HFFc6 (cell line): ENCODE measurements at places on chromosomes 16 and 17. TPM values are rescaled to one million over a fixed set of nuclear protein-coding genes. Genes with fewer than 3 reads are reported as not detected.
A peak's percentile ranks its signal among the peaks of the same experiment; 100 is the strongest.

Gene FSCN2
- total RNA-seq: 0.71 to 1.1 TPM (median 1.1 TPM) in 3 replicates

Gene MAPT
- total RNA-seq: 0.28 and 0.52 TPM in 2 replicates

Gene CCL16
- total RNA-seq: not detected in 3 replicates

Gene SETD6
- total RNA-seq: 1.4 to 2.7 TPM (median 1.8 TPM) in 3 replicates

Gene SLX1A
- total RNA-seq: 15.0 to 27.1 TPM (median 20.4 TPM) in 3 replicates

Gene KIAA0753
- 16.0 to 16.9 TPM (median 16.1 TPM) in 3 replicates for total RNA-seq

DNA sequence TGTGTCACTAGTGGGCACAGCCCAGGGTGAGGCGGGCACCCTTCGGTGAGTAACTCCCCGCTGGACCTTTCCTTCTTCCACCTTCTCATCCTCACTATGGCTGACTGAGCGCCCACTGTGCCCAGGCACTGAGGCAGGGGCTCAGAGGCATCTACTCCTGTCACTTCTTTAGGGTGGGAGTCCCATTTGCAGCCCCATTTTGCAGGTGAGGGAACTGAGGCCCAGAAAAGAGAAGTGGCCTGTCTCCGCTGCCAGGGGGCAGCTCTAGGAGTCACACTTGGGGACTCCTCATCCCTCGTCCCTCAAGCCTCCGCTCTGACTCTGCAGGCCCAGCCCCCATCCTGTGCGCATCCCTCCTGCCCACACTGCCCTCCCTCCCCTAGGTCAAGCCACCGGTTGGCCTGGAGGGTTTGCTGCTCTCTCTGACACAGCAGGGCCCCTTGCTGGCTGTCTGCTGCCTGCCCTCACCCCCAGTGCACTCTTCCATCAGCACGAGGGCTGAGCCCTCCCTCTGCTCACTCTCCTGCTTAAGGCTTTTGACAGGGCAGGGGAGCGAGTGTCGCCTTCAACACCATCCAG lies 62.4 kb downstream of the CNGB1 start:
- H3K27me3 ChIP-seq: peaks cover 40% of the 10 kb centered on the region
- no peaks in the 10 kb centered on the region for H3K36me3 ChIP-seq
- H3K27ac ChIP-seq: no peak overlapping the region
- no peak for DNase-seq

DNA sequence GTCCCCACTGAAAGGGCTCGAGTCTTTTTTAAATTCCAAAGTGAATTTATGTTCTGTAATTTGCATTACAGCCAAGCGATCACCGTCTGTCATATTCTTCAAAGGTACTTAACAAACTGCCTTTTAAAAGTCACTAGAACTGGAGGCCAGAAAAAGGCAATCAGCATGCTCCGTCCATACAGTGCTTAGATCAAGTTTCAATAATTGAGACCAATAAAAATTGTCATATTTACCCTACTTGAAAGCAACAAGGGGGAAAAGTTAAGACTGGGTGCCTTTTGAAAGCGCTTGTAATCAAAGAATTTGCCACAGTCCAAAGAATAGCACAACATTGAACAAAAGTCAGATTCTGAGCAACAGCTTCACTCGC lies 9.0 kb upstream of the ZFHX3 start:
- peaks cover 6% of the 10 kb centered on the region; the same call in 1 of the 2 replicates for H3K27me3 ChIP-seq
- no peak for DNase-seq
- H3K36me3 ChIP-seq: no peaks in the 10 kb centered on the region
- H3K27ac ChIP-seq: peak overlapping the region; percentile 88
- H3K4me3 ChIP-seq: peak overlapping the region; percentile 93

DNA sequence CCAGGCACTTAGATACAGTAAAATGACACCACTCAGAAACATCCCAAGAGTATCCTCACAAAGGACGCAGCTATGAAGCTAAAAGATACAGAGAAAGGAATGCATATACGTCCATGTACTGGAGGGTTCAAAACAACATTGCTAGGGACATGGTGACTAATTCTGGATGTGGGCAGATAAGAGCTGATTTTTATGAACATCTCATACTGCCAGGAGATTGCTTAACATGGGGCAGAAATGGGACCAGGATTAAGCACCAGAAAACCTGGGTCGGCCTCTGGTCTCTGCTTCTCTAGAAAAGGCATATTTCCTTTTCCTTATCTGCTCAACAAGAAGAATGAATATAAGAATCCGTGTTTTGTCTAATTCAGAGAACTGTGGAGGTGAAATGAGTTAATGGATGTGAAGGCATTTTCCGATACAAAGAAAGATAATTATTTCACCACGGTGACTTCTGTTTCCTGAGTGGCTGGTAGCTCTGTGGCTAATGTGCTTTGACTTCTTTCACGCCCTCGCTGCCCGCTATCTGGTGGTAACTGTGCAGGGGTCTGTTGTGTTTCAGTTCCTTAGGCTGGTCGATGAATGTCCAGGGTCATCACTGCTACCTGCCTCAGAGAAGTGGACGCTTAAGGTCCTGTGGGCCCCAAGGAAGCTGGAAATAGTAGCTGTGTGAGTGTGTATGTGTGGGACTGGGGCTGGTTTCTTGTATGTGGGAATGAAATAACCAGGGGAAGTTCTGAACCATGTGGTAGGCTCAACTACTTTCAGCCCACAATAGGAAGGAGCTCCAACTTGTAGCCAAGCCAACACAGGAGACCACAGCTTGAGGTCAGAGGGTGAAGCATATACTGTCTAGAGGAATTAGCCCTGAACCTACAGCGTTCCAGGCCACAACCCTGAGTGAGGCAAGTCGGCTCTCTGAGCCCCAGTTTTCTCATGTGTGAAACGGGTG lies 15.8 kb upstream of the CCL5 start:
- peak; percentile 43 for DNase-seq
- no peaks in the 10 kb centered on the region for H3K36me3 ChIP-seq
- no peak overlapping the region for H3K4me3 ChIP-seq

- no peak overlapping the region; the same call in 1 of the 2 replicates for H3K4me3 ChIP-seq
- peaks cover 10% of the 10 kb centered on the region; the same call in 1 of the 2 replicates for H3K36me3 ChIP-seq
- peaks cover 18% of the 10 kb centered on the region for H3K4me1 ChIP-seq
- DNase-seq: peak; percentile 48
- peak overlapping the region; percentile 66 for H3K27ac ChIP-seq
These were observed 30.9 kb downstream of the BRCA1 start for GRCh38 chr17:43094129-43094835.

- DNase-seq: no peak
- peak overlapping the region; percentile 87 for H3K27ac ChIP-seq
- peaks cover 42% of the 10 kb centered on the region for H3K4me1 ChIP-seq
- peaks cover 4% of the 10 kb centered on the region for H3K27me3 ChIP-seq
- peaks cover 12% of the 10 kb centered on the region; the same call in 1 of the 2 replicates for H3K36me3 ChIP-seq
- H3K4me3 ChIP-seq: peak overlapping the region; percentile 93
These were observed 973 bp upstream of the UBTF start for GRCh38 chr17:44220213-44221083.

DNA sequence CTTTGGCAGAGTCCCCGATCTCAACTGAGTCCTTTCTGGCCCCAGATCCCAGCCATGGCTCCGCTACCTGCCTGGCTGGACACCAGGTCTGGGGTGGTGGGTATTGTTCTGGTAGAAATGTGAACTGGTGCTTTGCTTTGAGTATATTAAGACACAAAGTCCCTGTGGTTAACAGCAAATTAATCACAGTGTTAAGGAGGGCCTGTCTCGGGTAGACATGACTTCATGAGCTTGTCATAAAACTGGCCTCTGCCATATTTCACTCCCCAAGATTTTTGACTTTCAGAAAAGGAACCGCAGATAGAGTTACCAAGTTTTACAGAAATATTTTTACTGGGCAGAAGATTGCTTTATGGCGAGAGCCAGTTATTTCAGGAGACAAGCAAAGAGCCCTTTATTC lies 19.5 kb downstream of the NKD1 start:
- no peak overlapping the region for H3K27ac ChIP-seq
- peaks cover 57% of the 10 kb centered on the region for H3K27me3 ChIP-seq
- H3K4me1 ChIP-seq: no peaks in the 10 kb centered on the region
- no peaks in the 10 kb centered on the region for H3K36me3 ChIP-seq
- DNase-seq: no peak

- no peaks in the 10 kb centered on the region for H3K4me1 ChIP-seq
- no peaks in the 10 kb centered on the region for H3K36me3 ChIP-seq
- H3K27me3 ChIP-seq: no peaks in the 10 kb centered on the region
These were observed 475.1 kb downstream of the WWOX start for GRCh38 chr16:78574571-78574970.

DNA sequence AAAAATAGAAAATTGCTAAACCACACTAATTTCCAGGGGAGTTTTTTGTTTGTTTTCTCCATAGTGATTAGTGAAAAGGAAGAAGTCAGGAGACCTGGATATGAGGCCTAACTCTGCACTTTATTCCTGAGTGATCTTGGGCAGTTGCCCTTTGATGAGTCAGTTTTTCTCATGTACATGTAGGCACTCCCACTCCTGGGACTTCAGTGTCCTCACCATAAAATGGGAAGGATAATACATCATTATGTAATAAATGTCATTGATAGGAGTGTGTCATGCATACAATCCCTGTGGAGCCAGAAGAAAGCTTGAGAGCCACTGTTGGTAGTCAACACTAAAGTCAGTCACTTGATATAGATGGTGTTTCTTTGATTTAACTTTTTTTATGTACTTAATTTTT lies 32.5 kb downstream of the WIPF2 start:
- H3K27me3 ChIP-seq: peaks cover 2% of the 10 kb centered on the region; the same call in 1 of the 2 replicates
- peak; percentile 90 for DNase-seq
- H3K27ac ChIP-seq: peak overlapping the region; percentile 78
- peaks cover 35% of the 10 kb centered on the region for H3K4me1 ChIP-seq

- peak; percentile 57 for DNase-seq
- peaks cover 55% of the 10 kb centered on the region for H3K4me1 ChIP-seq
- peak overlapping the region; percentile 82 for H3K4me3 ChIP-seq
- H3K27me3 ChIP-seq: no peaks in the 10 kb centered on the region
- peak overlapping the region; percentile 47 for H3K27ac ChIP-seq
These were observed 2.2 kb downstream of the PLCD3 start for GRCh38 chr17:45129940-45130680.

DNA sequence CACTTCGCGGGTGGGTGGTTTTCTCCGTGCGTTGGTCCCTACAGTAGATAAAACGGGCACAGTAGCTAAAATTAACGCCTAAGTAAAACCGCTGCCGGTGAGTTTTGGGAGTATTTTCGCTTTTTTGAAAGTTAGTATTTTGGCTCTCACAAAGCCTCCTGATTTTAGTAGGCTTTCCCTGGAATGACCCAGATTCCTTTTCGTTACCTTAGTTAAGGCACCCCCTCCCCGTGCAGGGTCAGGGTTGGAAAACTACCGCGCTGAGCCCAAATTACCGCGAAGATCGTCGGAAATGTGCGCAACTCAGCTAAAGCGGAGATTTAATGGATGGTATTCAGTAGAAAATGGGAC lies 28.3 kb upstream of the ST6GALNAC1 start:
- DNase-seq: no peak
- H3K36me3 ChIP-seq: peaks cover 16% of the 10 kb centered on the region
- peaks cover 11% of the 10 kb centered on the region for H3K27me3 ChIP-seq

- H3K27ac ChIP-seq: no peak overlapping the region
- H3K4me1 ChIP-seq: peaks cover 13% of the 10 kb centered on the region; the same call in 1 of the 2 replicates
- no peak for DNase-seq
- peaks cover 3% of the 10 kb centered on the region for H3K27me3 ChIP-seq
These were observed 151.6 kb downstream of the NPIPB11 start for GRCh38 chr16:29254676-29255495.

- DNase-seq: no peak
- no peak overlapping the region for H3K27ac ChIP-seq
- H3K4me1 ChIP-seq: no peaks in the 10 kb centered on the region
These were observed 57.7 kb upstream of the ACSF3 start for GRCh38 chr16:89035669-89036570.

- H3K27ac ChIP-seq: peak overlapping the region; percentile 97
- no peak for DNase-seq
- peaks cover 9% of the 10 kb centered on the region for H3K27me3 ChIP-seq
- H3K4me1 ChIP-seq: peaks cover 53% of the 10 kb centered on the region
- peak overlapping the region; percentile 99 for H3K4me3 ChIP-seq
These were observed 1.6 kb downstream of the NUFIP2 start for GRCh38 chr17:29292071-29292991.

DNA sequence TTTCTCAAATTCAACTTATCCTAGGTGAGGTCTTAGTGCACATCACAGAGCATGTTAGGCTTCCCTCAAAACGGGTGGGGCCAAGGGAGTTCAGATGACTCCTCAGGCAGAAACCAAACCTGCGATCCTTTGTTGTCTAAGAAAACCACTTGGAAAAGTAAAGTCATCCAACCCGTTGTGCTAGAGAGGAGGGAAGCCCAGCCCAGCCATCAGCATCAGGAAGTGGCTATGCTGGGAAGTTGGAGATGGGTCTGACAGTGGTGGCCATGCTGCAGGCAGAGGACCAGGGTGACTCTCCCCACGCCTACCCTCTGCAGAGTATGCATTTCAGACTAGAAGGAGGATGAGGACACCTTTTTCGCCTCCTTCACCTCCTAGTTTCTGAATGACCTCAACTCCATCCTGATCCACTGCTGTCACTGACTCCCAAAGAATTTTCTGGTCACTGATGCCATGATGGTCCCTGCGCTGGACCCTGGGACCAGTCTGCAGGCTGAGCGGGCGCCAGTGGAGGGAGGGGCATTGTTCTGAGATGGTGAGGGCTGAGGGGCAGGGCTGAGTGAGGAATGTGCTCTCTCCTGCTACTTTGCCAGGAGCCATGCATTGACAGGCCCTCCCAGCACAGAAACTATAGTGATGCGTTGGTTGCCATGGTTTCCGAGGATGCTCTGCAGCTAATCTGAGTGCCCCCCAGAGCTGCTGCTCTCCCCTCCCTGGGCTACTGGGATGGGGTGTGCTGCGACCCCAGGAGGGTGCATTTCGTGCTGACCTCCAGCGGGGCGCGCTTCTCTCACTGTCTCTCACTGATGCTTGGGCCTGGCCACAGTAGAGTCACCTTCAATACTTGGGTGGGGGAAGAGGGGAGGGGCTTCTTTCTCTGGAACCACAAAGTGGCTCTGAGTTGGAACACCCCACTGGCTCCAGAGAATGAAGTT lies 20.4 kb downstream of the ALOX12B start:
- H3K27ac ChIP-seq: no peak overlapping the region
- peaks cover 9% of the 10 kb centered on the region for H3K4me1 ChIP-seq
- no peaks in the 10 kb centered on the region for H3K36me3 ChIP-seq
- H3K4me3 ChIP-seq: no peak overlapping the region
- DNase-seq: no peak

- no peak for DNase-seq
- no peaks in the 10 kb centered on the region; the same call in 1 of the 2 replicates for H3K36me3 ChIP-seq
- H3K27me3 ChIP-seq: peaks cover 1% of the 10 kb centered on the region; the same call in 1 of the 2 replicates
- no peaks in the 10 kb centered on the region for H3K4me1 ChIP-seq
- no peak overlapping the region for H3K4me3 ChIP-seq
These were observed 318.7 kb downstream of the CPPED1 start for GRCh38 chr16:12484972-12485371.
